ENCODE measurements at places on chromosomes 7 and 10.

DNA sequence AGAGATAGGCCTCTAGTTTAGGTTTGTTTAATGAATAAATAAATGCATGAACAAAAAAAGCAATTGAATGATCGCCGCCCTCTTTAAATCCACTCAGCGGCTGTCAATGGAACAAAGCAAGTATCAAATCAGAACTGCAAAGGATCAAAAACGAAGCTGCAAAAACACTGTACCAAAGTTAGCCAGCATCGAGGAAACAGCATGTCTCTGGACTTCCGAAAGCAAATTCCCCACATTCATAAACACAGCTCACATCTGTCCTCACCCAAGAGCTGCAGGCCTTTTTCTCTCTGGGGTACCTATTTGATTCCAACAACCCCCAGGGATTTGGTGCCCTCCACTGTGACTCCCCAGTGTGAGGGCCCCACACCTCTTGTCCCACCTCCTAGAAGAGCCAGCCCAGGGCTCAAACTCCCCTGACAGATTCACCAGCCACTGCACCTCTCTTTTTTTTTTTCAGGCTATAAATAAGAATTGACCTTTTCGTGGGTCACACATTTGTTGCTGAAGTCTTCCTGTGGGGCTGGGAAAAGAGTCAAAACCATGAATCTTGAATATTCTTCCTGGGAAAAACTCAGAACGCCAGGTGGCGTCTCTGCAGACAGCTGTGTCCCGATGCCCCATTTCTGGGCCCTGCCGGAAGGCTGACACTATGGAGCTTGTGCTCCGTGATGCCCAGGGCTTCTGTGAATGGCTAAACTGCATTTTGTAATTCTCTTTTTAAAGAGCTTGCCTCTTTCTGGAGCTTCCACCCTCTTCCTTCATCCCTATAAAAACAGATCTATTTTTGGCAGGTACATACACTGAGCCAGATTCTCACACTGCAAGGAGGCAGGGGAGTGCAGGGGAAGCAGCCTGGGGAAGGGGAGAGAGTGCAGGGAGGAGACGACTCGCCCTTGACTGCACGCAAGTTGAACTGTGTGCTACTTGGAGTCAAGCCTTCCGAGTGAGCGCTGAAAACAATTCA lies 51.7 kb downstream of the HSPA12A start:
- no peak for DNase-seq

DNA sequence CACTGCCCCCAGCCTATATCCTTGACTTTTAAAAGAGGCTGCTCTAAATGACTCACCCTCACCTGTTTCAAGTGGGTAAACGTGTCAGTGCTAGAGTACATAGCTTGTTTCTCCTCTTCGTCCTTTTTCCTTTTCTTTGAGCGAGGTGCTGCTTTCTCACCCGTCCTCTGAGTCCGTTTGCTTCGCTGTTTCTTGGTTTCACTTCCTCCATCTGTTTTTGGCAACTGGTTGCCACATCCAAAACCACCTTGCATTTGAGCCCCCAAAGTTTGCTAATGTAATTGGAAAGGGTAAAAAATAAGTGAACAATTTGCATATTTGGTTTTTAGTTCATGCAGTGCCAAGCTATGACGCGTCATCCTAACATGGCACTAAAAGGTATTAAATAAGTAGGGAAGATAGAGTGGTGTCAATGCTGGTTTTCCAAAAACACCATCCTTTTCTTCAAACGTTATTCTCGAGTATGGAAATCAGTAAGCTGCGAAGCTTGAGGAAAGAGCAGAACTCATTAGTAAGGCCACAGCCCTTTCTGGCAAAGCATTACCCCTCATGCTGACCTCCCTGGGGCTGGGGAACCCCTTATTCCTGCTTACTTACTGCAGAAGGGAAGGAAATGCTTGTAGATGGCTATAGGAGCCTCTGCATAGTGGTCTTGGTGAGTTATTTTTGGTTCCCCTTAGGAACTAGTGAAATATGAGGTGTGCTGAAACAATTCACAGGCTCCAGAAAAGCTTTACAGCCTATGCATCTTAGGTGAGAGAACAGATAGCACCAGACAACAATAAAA lies 133.5 kb downstream of the GALNT11 start:
- DNase-seq = peak; percentile 30

DNA sequence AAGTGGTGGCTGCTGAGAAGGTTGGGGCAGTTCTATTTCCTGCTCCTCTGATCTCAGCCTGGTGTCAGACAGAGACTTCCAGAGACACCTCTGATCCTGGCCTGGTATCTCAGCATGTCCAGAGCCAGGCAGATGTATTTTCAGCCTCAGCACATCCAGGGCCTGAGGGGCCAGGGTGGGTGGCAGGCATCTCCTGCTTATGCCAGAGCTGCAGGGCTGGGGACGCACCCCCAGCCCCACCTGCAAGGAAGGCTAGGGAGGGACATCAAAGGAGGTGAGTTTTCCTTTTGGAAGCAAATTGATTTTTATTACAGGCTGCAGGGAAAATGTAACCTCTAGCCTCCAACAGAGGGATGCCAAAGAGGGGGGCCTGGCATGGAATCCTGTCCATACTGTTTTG lies 36.7 kb downstream of the CFAP46 start:
- DNase-seq = no peak

- no peak for DNase-seq
These were observed 186.4 kb downstream of the LRRC4 start for GRCh38 chr7:127844707-127845331.

Data from GM12891 (cell line).